Activated CD4-positive, alpha-beta T cell treated with anti-CD3 and anti-CD28 coated beads for 48 hours (primary cell): ENCODE measurements at places on chromosomes 6 and 20.

DNA sequence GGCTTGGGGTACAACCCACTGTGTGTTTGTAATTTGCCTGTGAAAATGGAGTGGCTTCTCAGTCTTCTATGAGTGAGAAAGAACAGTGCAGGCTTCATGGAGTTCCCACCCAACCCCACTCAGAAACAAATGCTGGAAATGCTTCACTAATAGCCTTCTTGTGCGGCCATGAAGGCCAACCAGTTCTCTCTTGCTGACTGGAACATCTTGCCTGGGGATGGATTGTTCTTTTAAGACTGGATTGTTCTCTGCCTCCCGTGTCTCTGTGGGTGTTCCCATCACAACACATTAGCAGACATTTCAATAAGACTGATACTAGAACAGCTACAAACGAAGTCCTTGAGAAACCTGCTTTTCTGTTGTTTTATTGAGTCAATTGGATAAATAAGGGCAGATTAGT lies 110.6 kb downstream of the PPP1R14C start:
- DNase-seq = no peak

DNA sequence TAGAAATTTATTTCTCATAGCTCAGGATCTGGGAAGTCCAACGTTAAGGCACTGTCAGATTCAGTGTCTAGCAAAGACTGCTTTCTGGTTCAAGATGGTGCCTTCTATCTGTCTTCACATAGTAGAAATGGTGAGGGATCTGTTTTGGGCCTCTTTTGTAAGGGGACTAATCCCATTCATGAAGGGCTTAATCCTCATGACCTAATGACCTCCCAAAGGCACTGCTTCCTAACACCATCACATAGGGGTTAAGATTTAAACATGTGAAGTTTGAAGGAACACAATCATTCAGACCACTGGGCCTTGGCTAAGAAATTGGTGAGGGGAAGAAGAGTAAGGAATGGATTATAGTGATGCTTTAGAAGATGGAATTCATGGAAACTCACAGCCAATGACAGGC lies 237.6 kb downstream of the PACRG start:
- DNase-seq = no peak

DNA sequence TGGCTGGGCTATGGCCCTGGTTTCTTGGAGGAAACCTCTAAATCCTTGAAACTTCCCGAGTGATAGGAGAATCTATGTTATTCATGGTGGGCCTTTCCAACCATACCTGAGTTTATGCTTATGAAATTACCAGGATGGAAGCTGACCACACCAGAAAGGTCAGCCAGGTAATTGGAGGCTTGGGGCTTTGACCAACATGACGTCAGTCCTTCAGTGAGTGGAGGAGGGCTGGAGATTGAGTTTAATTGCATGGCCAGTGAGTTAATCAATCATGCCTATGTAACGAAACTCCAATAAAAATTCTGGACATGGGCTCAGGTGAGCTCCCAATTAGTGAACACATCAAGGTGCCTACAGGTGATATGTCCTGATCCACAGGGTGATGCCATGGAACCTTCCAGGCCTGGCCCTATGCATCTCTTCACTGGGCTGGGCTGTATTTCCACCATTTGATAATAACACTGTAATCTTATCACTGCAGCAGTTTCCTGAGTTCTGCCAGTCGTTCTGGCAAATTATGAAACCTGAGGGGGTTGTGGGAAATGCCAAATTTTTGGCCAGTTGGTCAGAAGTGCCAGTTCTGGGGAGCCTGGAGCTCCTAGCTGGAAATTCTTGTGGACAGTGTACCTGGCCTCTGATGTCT lies 106.5 kb downstream of the CDH26 start:
- DNase-seq = no peak

DNA sequence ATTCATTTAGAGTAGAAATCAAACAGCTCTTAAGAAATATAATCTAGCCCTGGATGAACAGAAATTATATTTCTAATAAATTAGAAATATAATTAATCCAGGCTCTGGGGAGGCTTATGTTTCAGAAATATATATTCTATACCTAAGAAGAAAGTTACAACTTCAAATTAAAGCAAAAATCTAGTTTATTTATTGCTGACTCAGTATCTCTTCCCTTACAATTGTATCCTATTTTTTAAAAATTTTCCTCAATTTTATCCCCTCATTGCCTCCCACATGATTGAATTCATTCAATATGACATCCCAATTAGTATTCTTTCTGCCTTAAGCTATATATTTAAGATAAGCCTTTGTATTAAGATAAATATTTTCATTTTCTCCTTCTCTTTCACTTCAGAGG lies 71.4 kb downstream of the HS3ST5 start:
- no peak for DNase-seq

- DNase-seq = no peak
Measured at GRCh38 chr6:1615151-1615852, 5.6 kb downstream of the FOXC1 start.

GRCh38 chr20:53657732-53658131 lies 64.1 kb upstream of the ZNF217 start:
- no peak for DNase-seq

GRCh38 chr6:49552596-49552995 lies 2.1 kb downstream of the C6orf141 start:
- DNase-seq = no peak

GRCh38 chr6:66902457-66902856 lies 1195.4 kb upstream of the EYS start:
- DNase-seq = no peak

DNA sequence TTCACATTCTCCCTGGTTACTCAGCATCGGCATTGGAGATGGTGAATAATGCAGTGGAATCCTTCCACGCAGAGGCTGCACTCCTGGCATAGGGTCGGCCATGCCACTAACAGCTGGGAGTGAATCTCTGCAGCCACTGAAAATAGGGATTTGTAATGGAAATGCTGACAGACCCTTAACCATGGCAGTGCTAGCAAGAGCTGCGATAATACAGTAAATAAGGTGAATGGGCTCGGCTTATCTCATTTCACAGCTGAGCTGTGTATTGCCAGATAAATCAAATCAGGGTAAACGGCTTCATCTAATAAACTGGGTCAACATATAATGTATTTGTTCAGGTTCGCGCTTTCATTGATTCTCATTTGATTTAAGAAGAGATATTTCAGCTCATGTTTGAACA lies 156.8 kb downstream of the SLC35B3 start:
- DNase-seq = no peak

DNA sequence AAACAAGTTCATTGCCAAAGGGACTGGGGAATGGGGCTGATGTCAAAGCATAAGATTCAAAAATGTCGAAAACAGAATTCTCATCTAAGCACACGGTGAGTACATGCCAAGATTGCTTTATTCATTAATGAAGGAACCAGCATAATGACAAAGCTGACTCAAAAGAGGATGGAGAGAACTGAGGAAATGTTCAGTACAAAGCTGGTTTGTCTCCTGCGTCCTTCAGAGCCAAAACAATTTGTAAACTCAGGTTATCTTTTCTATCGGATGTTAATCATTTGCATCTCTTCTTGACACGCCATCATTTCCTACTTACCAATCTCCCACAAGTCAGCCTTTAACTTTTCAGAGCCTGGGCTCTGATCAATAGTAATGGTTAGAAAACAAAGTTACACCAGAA lies 195.6 kb upstream of the PMEPA1 start:
- no peak for DNase-seq

DNA sequence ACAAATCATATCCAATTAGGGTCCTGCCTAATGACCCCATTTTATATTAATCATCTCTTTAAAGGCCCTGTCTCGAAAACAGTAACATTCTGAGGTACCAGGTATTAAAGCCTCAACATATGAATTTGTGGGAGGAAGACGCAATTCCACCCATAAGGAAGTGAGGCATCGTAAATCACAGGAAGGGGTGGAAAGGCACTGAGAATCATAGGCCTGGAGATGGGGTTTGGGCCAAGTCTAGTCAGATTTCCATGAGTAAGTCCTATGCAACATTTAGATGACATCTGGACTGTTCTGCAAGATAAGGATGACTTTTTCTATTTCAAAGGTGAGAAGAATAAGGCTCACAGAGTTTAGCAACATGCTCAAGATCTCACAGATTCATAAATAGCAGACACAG lies 534.0 kb downstream of the KHDRBS2 start:
- no peak for DNase-seq

- DNase-seq = peak; percentile 14
Measured at GRCh38 chr6:111427341-111428116, 55.5 kb downstream of the REV3L start.
